ENCODE measurements at places on chromosomes 4 and X.

- no peak for DNase-seq
These were observed 53.3 kb downstream of the RGS12 start for GRCh38 chr4:3346146-3346545.

DNA sequence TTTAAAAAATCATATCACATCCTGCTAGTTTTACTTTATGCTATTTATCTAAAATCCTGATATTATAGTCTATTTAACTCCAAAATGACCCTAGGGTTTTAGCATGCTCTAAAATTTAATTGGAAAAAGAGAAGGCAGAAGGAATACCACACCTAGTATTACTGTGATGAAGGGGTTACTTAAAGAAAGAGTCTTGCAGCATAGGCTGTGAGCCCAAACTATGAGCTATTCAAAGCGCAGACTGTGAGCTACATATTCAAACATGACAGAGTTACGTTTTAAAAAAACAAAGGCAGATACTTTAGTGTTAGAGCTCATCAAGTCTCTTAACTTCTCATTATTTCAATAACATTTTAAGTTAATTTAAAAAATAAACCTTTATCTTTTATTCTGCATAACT lies 247.7 kb upstream of the ETNPPL start:
- no peak for DNase-seq

- DNase-seq = no peak
These were observed 198.8 kb downstream of the VEGFC start for GRCh38 chr4:176593943-176594342.

- DNase-seq = no peak
These were observed 36.0 kb downstream of the CDKL5 start for GRCh38 chrX:18461431-18461830.

GRCh38 chr4:118718511-118719170 lies 33.4 kb downstream of the METTL14 start:
- no peak for DNase-seq

DNA sequence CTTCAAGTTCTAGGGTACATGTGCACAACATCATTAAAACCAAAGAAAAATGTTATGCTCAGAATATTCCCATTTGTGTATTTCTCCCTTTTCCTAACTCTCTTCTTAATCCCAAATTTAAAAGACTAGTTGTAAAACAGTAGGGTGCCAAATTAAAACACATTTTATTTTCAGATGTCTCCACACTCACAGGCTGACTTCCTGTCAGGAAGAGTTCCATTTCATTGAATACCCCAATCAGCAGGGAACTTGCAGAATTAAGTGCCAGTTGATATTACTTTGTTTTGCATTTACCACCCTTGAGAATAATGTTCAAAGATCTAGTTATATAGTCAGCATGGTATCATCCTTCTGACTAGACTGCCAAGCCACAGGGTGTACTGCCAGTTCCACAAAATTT lies 207.9 kb downstream of the MAB21L2 start:
- DNase-seq = no peak

DNA sequence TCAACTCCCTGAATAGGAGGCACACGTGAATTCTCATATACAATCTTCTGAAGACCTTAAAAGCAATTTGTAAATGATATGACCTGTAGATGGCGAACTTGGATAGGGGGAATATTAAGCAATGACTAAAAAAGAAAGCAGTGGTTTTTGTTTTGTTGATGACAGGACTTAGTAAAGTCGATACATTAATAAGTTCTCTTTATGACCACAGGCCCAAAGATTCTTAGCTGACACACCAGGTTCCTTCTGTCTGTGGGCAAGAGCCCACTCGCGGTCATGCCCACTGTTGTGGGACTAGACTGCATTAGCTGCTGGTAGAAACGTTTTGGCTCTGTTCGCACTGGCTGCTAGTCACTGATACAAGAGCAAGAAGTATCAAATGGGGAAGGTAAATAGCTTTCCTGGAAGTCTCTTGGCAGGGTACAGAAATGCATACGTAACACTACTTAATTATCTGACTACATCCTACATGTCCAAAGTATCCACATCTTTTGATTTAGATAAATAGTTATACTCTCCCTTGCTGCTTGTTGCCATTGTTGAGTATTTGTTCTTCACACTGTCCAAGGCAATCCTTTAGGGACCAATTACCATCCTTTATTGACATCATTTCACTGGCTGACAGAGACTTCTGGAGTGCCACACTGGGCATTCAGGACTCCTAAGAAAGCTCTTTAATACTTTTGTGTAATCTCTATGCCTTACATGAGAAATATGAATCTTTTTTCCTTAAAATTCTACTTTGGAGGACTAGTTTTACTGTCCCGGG lies 31.0 kb downstream of the ALPK1 start:
- DNase-seq = no peak

DNA sequence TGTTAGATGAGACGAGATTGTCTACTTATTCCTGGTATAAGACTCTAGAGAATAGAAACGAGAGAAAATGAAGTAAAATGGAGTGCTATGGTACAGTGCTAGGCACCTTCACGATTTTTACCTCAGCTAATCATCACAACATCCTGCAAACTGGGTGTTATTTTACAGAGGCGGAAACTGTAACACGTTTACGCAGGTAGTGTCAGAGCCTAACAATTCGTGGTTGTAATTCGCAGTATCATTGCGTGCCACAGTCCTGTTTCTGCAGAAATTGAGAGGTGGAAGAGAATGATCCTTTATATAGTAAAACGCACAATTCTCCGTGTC lies 383 bp upstream of the TBC1D19 start:
- no peak for DNase-seq

GRCh38 chrX:32448945-32449344 lies 762.4 kb downstream of the DMD start:
- no peak for DNase-seq

- DNase-seq = no peak
These were observed 227.9 kb upstream of the PITX2 start for GRCh38 chr4:110850461-110851442.

DNA sequence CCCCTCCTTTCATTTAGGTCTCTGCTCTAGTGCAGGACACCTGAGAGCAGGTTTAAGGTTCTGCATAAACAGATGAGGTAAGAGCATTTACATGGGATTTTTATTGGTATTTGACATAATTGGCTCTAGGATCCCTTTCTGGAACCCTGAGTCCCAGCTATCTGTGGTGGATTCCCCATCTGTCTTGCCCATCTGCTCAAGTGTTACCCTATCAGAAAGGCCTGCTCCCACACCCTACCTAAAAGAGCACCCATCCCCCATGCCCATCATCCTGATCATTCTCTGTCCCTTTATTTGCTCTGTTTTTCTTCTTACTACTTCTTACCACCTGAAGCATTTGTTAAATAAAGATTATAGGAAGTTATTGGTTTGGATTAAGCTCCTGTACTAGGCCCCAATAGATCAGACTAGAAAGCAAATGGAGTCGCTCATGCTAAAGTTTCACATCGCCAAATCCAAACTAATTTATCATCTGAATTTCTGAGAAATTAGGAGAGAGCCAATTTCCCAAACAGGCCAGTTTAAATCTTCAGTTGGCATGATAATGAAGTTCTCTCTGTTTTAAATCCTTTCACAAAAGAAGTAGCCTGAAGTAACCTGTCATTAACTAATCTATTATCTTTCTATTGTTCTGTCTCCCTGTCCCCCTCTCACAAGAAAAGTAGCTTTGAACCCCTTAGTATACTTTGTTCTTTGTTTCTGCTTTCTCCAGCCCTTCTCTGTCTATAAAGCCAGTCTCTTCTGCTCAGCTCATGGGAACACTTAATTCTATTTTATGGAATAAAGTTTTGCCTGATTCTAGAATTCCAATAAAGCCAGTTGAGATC lies 178.6 kb downstream of the ZNF674 start:
- DNase-seq = no peak

- DNase-seq = no peak
These were observed 217.1 kb upstream of the STS start for GRCh38 chrX:6930307-6930849.

GRCh38 chrX:46693149-46693548 lies 65.8 kb downstream of the SLC9A7 start:
- no peak for DNase-seq

- DNase-seq = no peak
These were observed 95.6 kb downstream of the TMA16 start for GRCh38 chr4:163590103-163590502.

- no peak for DNase-seq
These were observed 824 bp downstream of the SASH3 start for GRCh38 chrX:129780441-129781105.

- no peak for DNase-seq
These were observed 150.9 kb upstream of the FAM241A start for GRCh38 chr4:111994392-111994791.

GRCh38 chr4:66577922-66578321 lies 907.6 kb upstream of the EPHA5 start:
- DNase-seq = no peak

DNA sequence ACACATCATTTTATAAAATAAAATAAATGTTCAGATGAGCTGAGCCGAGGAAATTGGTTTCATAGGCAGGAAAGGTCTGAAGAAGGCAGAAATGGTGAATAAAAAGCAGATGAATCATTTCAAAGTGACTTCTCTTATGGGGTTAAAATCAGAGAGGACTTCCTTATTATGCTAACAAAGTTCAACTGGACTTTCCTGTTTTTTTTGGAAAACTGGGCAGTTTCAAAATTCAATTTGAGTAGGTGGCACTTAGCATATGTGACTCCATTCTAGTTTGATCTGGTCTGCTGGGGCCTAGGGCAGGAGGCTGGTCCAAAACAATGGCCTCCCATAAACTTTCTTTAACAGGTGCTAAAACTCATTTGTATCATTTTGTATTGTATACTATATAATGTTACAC lies 1794.9 kb upstream of the TENM3 start:
- no peak for DNase-seq

DNA sequence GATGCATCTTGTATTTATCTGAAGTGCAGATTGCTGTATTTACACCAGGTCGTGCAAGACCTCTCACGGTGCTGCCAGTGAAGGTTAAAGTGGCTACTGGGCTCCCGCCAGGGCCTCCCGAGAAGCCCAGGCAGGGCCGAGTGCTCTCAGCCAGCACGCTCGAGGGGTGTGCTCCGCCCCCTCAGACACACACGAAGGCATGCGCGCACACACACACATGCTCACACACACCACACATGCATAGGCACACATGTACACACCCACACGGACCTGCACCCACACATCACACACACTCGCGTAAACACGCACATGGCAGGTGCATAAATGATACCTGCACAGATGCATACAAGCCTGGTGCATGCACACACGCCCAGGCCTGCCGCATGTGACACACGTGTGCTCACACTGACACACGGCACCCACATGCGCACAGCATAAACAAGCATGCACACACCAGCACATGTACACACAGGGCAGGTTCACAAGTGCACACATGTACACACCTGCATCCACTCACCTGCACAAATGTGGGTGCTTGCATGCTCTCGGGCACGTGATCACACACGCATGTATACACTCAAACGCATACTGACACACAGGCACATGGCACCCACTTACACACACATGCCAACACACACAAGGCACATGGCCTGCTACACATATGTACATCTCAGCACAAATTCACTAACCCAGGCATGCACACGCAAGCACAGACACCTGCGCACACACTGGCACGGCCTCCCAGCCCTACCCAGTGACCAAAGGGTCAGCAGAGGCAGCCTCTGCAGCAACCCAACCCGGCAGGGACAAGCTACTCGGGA lies 71.6 kb downstream of the FAM53A start:
- no peak for DNase-seq

DNA sequence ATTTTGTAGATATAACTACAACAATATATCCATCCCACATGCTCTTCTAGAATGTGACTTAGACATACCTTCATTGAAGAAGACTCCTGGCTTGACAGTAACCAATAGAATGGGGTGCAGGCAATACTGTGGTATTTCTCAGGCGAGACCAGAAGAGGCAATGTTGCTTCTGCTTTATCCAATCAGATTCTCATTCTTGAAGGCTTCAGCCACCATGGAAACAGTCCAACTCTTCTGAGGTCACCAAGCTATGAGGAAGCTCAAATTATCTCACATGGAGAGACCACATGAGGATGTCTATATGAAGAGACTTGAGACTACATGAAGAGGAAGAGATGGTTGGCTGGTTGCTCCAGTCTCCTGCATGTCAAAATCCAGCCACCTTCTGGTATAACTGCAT lies 469.9 kb downstream of the PCDH10 start:
- DNase-seq = no peak

DNA sequence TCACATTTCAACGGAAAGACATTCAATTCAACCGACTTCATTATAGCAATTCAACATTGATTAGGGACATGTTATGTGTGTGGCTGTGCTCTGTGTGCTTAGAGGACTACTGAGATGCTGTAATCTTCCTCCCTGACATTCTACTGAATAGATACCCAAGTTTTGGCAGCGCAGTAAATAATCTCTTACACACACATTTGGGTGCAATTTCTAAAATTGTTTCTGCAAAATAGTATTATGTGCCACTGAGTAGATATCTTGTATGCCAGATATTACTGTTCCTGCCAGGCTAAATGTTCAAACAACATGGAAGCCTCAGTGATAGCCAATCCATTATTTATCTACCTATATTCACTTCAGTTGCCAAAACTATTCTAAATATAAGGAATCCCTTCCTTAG lies 41.3 kb downstream of the RTL9 start:
- DNase-seq = no peak

- DNase-seq = no peak
These were observed 45.9 kb upstream of the CDKN2AIP start for GRCh38 chr4:183398298-183399125.

DNA sequence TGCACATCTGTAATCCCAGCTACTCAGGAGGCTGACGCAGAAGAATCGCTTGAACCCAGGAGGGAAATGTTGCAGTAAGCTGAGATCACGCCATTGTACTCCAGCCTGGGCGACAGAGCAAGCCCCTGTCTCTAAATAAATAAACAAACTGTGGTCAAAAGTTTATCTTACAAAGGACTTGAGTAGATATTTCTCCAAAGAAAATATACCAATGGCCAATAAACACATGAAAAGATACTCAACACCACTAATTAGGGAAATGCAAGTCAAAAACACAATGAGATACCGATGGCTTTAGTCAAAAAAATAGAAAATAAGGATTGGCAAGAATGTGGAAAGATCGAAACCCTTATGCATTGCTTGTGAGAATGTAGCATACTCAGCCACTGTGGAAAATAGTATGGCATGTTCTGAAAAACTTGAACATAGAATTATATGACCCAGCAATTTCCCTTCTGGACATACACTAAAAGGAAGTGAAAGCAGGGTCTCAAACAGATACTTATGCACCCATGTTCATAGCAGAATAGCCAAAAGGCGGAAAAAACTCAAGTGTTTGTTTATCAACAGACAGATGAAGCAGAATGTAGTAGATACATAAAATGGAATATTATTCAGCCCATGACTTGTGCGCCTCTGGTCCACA lies 2.0 kb upstream of the CFAP97 start:
- no peak for DNase-seq

DNA sequence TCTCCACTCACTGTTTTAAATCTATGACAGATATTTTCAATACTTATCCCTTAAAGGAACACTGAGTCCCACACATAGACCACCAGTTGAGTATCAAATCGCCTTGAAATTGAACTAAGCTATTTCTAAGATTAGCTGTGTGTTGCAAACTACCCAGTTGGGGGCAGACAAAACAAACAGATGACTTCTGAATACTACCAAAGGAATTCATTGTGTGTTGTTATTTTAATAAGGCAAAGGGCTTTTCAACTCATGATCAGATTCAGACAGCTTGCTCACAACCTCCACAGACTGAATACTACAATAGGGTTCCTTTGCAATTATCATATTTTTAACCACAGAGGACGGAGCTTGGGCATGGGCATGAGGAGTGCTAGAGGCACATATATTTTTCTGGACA lies 283.0 kb upstream of the GPC4 start:
- DNase-seq = no peak

- DNase-seq = no peak
These were observed 44.8 kb downstream of the PNMA5 start for GRCh38 chrX:152949114-152949513.

- DNase-seq = no peak
These were observed 313.6 kb upstream of the DKK2 start for GRCh38 chr4:107349732-107350131.

Measured in GOT3 (cell line).